ENCODE measurements at places on chromosomes 6 and 20. TPM values are rescaled to one million over a fixed set of nuclear protein-coding genes. Genes with fewer than 3 reads are reported as not detected.

Gene MROH8
- 1.1 TPM for total RNA-seq

Gene LY6G6C
- total RNA-seq: 0.09 TPM

Gene APOBEC2
- not detected for total RNA-seq

Gene VSTM2L
- 27.9 TPM for total RNA-seq

Gene GPLD1
- total RNA-seq: 0.81 TPM

Gene DSP
- 33.0 TPM for total RNA-seq

Gene RAD21L1
- not detected for total RNA-seq

Gene ENPP3
- not detected for total RNA-seq

Gene COL11A2
- total RNA-seq: 0.92 TPM

Gene GFOD1
- 1.3 TPM for total RNA-seq

Gene RNF39
- 0.05 TPM for total RNA-seq

Gene SIRPD
- not detected for total RNA-seq

Gene HLA-DRB5
- total RNA-seq: not detected

Gene EYS
- total RNA-seq: 0.11 TPM

Gene PRR18
- 0.13 TPM for total RNA-seq

Gene LST1
- total RNA-seq: 0.17 TPM

Gene NSFL1C
- 110 TPM for total RNA-seq

Gene FOXQ1
- total RNA-seq: 5.3 TPM

Gene LY6G5C
- total RNA-seq: 1.7 TPM

Gene RIPOR3
- total RNA-seq: 0.02 TPM

Gene MYLK2
- 0.49 TPM for total RNA-seq

Gene ARFRP1
- 43.0 TPM for total RNA-seq

Gene OOEP
- total RNA-seq: not detected

Gene NHSL1
- 2.6 TPM for total RNA-seq

Gene BPIFB4
- total RNA-seq: not detected

Gene LAMP5
- total RNA-seq: 0.08 TPM

Gene ADGRF5
- total RNA-seq: not detected

Gene RIPOR2
- 0.73 TPM for total RNA-seq

Gene POPDC3
- 21.1 TPM for total RNA-seq

Gene LY6G6D
- total RNA-seq: not detected

Gene DDR1
- 56.9 TPM for total RNA-seq

Gene DHX35
- 7.7 TPM for total RNA-seq

Gene BRD2
- 121 TPM for total RNA-seq

Gene ZNF391
- total RNA-seq: 0.23 TPM

Gene GPX5
- not detected for total RNA-seq

Gene GJA10
- not detected for total RNA-seq

Gene COL10A1
- total RNA-seq: 0.12 TPM

Gene C6orf58
- total RNA-seq: 0.11 TPM

Gene MYBL2
- 77.2 TPM for total RNA-seq

Gene OR12D3
- total RNA-seq: not detected

Gene OPRM1
- total RNA-seq: not detected

Gene PTPRK
- total RNA-seq: 14.7 TPM

Gene ENPP1
- 1.0 TPM for total RNA-seq

Gene CPNE5
- 0.18 TPM for total RNA-seq

Gene CTNNBL1
- 64.0 TPM for total RNA-seq

Gene MATN4
- 0.12 TPM for total RNA-seq

Gene IRF4
- 0.26 TPM for total RNA-seq

Gene TFAP2C
- 11.7 TPM for total RNA-seq

Gene CTCFL
- total RNA-seq: 0.02 TPM

Gene MACROD2
- 0.34 TPM for total RNA-seq

Measured in A549 treated with AZD2906 at 1 μM for 4 hours (cell line).